ENCODE measurements at places on chromosomes 2 and 18.

DNA sequence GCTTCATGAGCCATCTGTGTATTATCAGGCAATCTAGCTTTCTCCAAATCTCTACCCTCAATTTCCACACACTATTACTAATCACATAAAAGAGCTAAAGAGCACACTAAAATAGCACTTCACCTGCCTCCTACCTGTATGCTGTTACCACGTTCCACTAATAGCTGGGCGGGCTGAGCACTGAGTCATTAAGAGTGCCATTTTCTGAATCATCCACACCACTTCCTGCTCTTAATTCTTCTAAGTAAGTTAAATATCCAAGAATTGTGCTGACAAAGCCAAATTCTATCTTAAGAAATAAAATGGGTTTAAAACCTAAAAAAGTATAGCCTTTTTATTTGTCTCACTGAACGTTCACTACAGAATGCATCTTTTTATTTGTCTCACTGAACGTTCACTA lies 35.7 kb downstream of the NOL10 start:
- peak; percentile 22 for DNase-seq

GRCh38 chr2:192953116-192953515 lies 758.4 kb upstream of the TMEFF2 start:
- no peak for DNase-seq

DNA sequence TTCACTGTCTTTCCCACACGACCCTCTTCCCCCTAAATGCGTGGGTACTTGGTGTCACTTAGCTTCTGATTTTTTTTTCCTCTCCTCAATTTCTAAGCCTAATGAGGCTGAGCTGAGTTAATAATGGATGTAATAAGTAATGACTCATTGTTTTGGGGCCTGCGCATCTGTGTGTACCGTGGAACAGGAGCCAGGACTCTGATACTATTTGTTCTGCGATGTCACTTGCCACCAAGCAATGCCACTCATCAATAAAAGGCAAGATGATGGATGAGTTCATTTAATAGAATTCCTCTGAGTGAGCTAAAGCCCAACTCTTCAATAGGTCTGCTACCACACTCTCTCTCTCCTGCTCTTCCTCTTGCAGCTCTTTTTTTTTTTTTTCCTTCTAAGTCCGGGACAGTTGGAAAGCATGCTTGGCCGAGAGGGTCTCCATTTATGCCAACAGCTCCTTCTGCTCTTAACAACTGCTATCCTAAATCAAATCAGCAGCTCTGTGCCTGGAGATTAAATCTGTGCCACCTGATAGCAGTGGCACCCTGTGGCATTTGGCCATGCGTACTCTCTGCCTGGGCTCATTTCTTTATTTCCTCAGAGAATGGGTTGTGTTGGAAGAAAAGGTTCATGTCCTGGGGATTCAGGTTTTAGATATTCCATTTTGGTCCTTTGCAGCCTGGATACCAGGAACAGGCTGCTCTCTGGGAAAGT lies 1284.2 kb upstream of the PIK3C3 start:
- no peak for DNase-seq

- DNase-seq = no peak
Observed at GRCh38 chr2:160453111-160453820, 40.3 kb downstream of the RBMS1 start.

GRCh38 chr18:8947566-8947965 lies 154.9 kb upstream of the NDUFV2 start:
- no peak for DNase-seq

GRCh38 chr2:12717191-12718014 lies 667 bp downstream of the TRIB2 start:
- peak; percentile 67 for DNase-seq

DNA sequence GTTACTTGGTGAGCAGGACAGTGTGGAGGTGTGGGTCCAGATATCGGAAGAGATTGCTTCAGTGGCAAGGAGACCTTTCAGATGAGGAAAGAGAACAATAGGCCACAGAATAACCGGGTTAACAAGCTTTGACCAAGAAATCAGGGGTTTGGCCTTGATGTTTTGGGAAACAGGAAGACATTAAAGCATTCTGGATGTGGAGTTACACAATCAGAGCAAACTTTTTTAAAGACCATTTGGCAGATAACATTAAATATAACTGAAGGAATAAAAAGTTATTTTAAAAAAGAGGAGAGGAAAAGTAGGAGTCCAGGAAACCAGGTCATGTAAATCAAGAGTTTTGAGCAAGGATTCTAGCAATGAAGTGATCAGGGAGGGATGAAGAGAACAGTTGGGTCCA lies 35.7 kb downstream of the TNFRSF11A start:
- no peak for DNase-seq

DNA sequence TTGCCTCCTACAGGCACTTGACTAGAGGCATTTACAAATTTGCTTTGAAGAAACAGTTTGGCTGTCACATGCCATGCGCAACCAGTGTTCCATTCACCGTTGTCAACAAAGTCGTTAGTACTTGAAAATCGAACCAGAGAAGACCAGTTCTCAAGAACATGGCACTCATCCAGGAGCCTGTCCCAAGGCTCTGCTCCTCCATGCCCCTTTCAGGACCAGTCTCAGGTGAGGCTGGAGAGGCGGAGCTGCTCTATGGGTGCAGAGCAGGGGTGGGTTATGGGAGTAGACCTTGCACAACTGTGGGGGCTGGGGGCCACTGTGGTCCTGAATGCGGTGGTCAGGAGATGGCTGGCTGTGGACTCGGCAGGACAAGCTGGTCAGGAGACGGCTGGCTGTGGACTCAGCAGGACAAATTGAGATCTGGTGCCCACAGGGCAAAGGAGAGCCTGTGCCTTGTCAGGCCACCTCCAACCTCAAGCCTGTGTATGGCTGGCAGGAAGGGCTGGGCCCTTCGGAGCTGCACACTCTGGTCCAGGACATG lies 12.3 kb upstream of the ATP9B start:
- no peak for DNase-seq

GRCh38 chr2:102143450-102143985 lies 972 bp downstream of the IL1R1 start:
- no peak for DNase-seq

DNA sequence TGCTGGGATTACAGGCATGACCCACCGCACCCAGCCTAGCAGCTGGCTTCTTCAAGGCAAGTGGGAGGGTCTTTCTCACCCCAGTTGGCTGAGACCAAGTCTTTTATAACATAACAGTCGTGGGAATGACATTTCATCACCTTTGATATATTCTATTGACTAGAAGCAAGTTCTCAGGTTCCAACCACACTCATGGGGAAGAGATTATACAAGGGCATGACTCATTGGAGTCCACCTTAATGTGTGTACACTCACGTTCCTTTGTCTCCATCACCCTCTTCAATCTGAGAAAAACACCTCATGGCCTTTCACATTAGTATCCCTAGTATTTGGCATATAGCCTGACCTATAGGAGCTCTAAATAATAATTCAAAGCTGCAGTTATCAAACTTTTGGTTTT lies 2.8 kb upstream of the BBS5 start:
- no peak for DNase-seq

DNA sequence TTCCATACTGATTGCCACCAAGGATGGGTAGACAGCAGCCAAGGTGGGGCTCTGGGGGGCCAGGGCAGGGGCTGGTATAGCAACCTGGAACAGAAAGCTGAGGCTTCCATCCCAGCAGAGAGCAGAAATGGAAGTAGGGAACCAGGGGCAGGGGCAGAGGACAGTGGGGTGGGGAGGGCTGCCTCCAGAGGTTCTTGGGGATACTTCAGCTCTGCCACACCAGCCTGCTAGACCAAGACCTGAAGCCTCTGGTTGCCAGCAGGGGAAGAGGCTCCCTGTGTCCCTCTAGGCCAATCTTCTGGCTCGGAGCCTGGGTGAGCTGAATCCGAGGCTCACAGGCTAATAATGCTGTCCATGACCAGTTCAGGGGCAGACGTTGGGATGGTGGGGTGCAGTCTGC lies 329.0 kb downstream of the DYSF start:
- DNase-seq = no peak

DNA sequence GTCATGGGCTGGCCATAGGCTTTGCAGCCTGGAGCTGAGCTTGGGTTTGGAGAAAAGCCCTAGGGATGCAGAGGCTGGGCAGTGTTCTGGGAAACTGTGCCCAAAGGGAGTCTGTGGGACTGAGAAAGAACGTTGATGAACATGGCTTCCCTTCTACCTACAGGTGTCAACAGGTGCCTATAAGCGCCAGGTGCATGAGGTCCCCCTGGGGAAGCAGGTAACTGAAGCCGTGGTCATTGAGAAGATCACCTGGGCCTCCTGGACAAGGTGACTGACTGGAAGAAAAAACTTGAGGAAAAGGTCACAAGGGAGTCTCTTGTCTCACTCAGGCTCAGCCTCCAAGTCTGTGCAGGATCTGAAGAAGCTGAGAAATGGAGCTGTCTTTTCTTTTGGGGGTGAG lies 83.4 kb downstream of the RTN4 start:
- no peak for DNase-seq

GRCh38 chr2:180947208-180947689 lies 33.2 kb upstream of the UBE2E3 start:
- DNase-seq = no peak
